ENCODE measurements at places on chromosomes 4 and X.

GRCh38 chr4:142372530-142373260 is 473.4 kb downstream of the INPP4B start:
- ATAC-seq, result no peak

DNA sequence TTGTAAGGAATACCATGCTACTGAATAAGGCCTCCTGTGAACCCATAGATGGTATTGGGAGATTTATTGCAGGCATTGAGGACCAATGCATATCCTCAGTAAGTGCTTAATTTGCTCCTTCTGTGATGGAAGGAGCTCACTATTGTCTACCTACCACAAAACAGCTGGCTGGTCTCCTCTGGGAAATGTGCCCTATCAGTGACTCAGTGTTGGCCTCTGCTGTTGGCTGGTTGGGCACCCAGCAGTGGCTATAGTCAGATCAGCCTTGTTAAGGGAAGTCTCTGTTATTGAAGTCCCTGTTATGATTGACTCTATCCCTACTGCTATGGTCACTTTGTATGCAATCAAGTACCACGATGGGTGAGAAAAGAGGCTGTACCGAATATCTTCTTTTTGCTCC is 27.5 kb upstream of the OTUD4 start:
- no peak for ATAC-seq

GRCh38 chrX:27964432-27964831 is 16.8 kb downstream of the DCAF8L1 start:
- ATAC-seq, result no peak

DNA sequence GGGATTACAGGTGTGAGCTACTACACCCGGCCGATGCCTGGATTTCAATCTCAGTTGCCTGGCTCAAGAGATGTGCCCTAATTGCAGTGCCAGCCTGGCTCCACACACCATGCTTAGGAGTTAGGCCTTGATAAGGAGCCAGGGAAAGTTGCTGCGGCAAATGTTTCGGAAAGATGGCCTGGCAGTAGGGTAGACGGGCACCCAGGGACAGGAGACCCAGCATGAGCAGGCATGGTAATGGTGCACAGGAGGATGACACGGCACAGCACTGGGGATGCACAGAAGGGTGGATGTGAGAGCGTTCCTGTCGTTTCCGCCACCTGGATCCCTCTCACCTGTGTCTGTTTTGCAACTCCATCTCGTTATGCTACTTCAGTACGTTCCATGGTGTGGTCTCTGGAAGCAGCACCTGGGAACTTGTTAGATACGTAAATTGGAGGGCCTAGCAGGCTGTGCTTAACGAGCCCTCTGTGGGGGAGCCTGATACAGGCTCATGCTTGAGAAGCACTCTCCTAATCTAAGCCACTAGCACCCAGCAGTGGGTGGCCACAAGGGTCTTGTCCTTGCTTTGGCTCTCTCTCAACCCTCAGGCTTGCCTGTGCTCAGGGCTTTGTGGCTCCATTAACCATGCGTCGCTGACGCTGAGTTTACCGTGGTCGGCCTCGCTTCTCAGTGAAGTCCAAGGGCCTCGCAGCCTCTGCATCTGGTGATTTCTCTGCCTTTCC is 20.3 kb downstream of the RNF4 start:
- ATAC-seq, result no peak
